ENCODE measurements at places on chromosomes 13 and 19. TPM values are rescaled to one million over a fixed set of nuclear protein-coding genes. Genes with fewer than 3 reads are reported as not detected.

- peak; percentile 73 for DNase-seq
Observed at GRCh38 chr19:54029930-54030490, 33.7 kb downstream of the VSTM1 start.

DNA sequence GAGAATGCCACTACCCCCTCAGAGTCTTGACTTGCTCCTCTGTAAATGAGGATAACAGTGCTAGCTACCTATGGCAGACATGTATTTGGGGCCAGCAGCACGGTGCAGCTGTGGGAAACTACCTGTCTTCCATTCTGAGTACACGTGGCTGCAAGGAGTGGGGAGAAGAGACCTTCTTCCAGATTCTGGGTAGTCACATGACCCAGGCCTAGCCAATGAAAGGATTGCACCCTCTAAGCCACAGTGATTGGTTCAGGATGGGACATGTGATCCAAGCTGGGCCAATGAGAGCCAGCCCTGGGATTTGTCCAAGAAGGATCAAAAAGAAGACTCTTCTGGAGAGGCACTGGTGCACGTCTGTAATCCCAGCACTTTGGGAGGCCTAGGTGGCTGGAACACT, 5.5 kb downstream of the ZNRF4 start:
- peak; percentile 40 for DNase-seq

GRCh38 chr19:13100031-13100588, 2.5 kb downstream of the LYL1 start:
- no peak for DNase-seq

- DNase-seq: peak; percentile 80
Observed at GRCh38 chr13:99895444-99896368, 75.9 kb downstream of the ZIC5 start.

DNA sequence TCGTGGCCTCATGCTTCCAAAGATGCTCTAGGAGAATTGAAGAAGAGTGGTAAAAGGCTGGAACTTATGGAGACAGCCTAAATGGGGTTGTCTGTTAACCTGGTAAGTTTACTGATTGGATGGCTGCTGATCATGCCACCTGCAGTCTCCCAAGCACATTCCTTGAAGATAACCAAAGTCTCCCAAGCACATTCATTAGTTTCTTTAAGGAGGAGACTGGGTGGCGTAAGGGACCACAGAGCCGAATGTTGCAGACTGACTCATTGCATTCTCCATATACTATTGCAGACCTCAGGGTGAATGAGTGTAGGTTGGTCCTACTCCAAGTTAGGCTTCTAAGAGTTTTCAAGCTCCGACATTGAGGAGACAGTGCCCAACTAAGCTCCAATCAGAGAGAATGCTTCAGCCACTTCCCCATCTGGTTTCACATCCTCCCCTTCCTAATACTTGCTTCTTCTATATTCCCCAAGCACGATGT, at the start of gene IGFL3:
TSS of gene IGFL3 (minus strand) at position 51 of the 478 bp plus-strand sequence. CDS start at position 12, 39 bp downstream.
- no peak for DNase-seq

- DNase-seq: no peak
Observed at GRCh38 chr13:113299951-113300350, 2.9 kb downstream of the LAMP1 start.

DNA sequence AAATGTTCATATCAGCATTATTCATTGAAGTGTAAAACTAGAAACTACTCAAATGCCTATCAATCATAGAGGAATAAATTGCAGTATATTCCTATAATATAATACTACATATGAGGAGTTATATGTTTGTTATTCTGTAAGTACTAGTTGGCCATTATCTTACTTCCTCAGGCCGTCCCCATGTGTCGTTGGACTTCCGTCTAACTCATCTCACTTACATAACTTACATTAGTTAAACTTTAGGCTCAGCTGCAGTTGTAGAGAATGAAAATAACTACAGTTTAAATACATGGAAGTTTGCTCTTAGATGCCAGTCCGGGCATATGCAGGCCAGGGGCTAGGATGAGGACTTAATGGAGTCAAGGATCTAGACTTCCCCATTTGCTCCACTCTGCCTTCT, 8.6 kb upstream of the EPSTI1 start:
- no peak for DNase-seq

DNA sequence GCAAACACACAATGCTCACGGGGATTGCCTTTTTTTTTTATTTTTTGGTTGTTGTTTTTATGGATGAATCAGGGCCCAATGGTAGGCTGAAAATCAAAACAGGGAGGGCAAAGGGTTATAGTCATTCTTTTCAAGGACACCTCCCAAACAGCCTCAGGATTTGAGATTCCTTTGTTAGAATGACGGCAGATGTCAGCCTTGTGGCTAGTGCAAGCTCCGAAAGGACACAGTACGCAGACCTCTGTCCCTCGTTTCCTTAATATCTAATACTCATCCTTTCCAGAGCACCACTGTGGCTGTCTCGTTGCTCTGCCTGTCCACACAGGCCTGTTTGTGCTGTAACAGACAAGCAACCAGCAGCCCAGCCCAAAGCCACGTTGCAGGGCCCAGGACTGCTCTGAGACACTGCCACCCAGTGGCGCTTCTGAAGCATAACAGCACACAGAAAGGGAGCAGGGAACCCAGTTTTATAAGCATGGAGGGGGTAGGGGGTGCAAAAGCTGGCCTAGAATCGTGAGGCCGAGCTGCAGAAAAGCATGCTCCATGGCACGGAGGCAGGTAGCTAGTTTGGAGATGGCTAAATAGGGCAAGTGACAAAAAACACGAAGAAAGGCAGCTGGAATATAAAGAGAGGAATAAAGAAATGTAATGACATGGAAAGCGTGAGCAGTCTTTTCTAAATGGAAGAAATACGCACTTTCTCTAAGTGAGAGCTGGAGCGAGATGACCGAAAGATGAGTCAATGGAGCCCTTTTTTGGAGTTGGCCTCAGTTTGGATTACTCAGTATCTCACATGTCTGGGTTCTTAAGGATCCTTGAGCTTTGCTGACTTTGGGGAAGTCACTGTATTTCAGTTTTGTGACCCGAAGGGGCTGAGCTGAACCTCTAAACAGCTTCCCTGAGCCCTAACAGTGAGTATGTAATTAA, 40.7 kb upstream of the MEDAG start:
- DNase-seq: peak; percentile 81

DNA sequence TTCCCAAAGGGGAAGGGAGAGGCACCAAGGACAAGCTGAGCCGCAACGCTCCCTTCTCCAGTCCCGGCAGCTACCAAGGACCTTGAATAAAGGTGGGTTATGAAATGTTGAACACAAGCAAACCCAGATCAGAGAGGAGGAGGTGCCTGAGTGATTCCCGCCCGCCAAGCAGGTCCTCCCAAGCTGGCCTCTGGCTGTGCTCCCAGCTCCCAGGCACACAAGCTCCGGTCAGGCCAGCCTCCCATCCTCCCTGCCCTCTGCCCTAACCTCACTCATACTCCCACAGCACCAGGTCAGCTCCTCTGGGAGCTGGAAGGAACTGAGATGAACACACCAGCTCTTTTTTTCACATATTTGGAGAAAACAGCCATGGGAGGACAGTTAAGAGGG, 3.7 kb downstream of the NAPA start:
- DNase-seq: no peak

ZNF793 gene
- total RNA-seq: 5.7 TPM

SIX5 gene
- 22.0 TPM for total RNA-seq

EIF3K gene
- 408 TPM for total RNA-seq

IZUMO2 gene
- not detected for total RNA-seq

NCR1 gene
- 12.6 TPM for total RNA-seq

ONECUT3 gene
- not detected for total RNA-seq

CPB2 gene
- not detected for total RNA-seq

MLLT1 gene
- 16.1 TPM for total RNA-seq

NEK3 gene
- 39.2 TPM for total RNA-seq
